SHP77 (cell line): ENCODE measurements at places on chromosomes 3 and 15.
A peak's percentile ranks its signal among the peaks of the same experiment; 100 is the strongest.

GRCh38 chr3:116517308-116517707 lies 72.0 kb upstream of the LSAMP start:
- DNase-seq: no peak

DNA sequence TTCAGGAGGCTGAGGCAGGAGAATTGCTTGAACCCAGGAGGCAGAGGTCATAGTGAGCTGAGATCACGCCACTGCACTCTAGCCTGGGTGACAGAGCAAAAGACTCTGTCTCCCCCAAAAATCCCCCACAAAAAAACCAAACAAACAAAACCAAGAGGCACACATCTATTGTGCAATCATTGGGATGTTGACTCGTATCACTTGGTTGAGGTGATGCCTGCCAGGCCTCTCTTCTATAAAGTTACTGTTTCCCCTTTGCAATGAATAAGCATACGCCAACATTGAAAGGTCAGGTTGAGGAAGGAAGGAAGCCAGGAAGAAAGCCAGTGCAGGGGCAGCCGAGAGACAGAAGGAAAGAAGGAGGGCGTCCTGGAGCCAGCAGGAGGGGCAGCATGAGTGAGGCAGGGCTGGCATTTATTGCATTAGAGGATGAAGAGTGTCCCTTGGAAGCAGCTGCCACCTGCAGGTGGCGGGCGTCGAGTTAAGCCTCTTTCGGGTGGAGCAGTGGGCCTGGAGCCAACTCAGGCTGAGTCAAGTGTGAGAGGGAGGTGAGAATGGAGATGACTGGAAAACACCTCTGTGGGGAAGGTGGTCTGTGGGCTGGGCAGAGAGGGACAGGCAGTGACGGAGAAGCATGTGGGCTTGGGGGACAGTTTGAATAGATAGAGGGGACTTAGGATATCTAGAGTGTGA lies 8.3 kb upstream of the CSPG4 start:
- peak; percentile 94 for DNase-seq

- no peak for DNase-seq
Observed at GRCh38 chr3:8888301-8888915, 74.9 kb downstream of the RAD18 start.

GRCh38 chr15:73881579-73882320 lies 8.4 kb downstream of the TBC1D21 start:
- DNase-seq: no peak

GRCh38 chr15:74635228-74635627 lies 19.6 kb downstream of the CLK3 start:
- peak; percentile 46 for DNase-seq

- DNase-seq: no peak
Observed at GRCh38 chr3:165918657-165918979, 81.4 kb upstream of the BCHE start.

DNA sequence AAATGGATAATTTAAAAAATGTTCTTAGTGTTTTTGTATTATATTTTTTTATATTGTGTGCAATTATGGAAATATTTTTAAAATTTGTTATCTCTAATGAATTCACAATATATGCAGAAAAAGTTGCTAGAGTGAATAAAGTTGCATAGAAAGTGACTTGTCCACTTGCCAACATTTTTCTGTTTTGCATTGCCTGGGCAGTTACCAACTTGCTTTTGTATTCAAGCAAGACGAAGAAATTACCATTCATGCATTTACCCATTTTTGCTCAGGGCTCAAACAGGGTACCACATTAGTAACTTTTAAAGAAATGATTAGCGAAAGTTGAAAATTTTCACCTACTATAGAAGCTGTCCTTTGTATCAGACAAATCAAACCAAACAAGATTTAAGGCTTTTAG lies 152.9 kb upstream of the STRIT1 start:
- DNase-seq: no peak

GRCh38 chr15:92661956-92662355 lies 6.4 kb upstream of the FAM174B start:
- no peak for DNase-seq

- DNase-seq: peak; percentile 83
Observed at GRCh38 chr3:12868039-12869034, 27.0 kb upstream of the RPL32 start.

DNA sequence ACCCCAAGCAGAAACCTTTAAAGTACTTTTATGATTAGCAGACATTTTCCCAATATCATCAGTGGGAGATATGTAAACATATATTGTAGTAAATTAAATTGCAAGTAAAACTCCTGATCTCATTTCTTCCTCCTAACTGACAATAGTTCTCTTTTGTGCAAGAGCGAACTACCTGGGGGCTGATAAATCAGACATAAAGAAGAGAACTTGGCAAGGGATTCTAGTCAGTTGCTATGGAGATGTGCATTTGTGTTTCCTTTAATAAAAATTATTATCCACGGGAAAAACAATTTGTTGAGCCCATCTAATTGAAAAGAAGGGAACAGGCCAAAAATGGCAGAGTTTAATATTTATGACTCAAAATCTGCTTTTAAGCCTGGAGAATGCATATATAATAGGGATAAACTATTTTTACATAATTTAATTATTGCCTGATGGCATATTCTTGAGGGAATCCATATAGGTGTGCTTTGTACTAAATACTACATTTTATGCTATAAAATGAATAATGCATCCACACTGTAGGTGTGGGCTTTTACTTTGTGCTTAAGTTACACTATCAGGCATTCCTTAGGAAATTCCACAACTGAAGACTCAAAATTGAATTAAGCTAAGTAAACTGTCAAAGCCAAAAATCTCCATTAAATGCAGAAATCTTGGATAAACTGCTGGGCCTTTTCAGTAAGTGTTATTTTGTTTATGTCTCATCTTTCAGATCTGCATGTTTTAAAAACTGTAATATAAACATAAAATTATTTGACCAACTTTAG lies 258.1 kb downstream of the ERC2 start:
- DNase-seq: no peak

DNA sequence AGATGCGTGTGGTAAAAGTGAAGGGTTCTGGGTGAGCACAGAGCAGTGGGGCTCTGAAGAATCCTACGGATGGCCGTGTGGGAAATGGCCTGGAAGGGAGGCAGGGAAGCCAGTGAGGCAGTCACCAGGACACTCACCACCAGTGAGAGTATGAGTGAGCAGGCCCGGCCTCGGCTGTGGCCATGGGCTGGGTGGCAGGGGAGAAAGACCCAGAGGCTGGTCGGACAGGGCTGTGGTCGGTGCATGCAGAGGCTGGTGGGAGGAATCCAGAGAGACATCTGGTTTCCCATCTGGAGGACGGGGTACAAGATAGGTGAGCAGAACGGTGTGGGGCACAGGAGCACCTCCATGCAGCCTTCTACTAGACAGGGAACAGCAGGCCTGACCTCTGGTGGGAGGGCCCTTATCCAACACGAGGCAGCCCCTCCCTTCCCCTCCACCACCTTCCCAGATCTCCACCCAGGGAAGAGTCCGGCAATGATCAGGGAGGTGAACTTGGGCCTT lies 10.1 kb downstream of the PCSK6 start:
- DNase-seq: no peak

DNA sequence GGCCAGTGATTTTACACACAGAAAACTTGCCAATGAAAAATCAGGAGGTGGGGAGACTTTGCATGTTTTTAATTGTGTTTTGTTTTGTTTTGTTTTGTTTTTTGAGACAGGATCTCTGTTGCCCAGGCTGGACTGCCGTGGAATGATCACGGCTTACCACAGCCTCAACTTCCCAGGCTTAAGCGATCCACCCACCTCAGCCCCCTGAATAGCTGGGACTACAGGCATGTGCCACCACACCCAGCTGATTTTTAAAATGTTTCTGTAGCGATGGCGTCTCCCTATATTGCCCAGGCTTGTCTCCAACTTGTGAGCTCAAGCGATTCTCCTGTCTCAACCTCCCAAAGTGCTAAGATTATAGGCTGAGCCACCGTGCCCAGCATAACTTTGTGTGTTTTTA lies 46.0 kb downstream of the MEIS2 start:
- no peak for DNase-seq

DNA sequence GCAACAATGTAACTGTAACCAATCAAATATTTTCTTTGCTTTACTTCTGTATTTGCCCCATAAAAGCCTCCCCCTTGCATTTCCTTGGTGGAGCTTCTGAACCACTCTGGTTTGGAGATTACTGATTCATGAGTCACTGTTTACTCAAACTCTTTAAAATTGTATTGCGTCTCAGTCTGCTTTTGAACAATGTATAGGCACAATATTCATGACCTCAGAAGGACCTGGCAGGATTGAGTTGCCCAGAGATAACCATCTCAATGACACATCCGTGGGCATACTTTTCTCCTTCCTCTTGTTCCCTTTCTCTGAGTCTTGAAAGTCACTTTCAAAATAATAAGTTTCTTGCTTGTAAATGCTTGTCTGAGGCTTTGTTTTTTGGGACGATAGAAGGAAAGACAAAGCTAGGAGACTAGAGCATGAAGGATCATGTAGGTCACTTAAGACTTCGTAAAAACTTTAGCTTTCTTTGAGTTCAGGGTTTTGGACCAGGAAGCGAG lies 57.1 kb upstream of the POU1F1 start:
- DNase-seq: peak; percentile 65

GRCh38 chr15:89374086-89374981 lies 39.7 kb upstream of the POLG start:
- DNase-seq: no peak

- DNase-seq: peak; percentile 74
Observed at GRCh38 chr15:88878720-88879184, 16.6 kb downstream of the HAPLN3 start.

- DNase-seq: no peak
Observed at GRCh38 chr3:173932624-173933023, 535.1 kb downstream of the NLGN1 start.

DNA sequence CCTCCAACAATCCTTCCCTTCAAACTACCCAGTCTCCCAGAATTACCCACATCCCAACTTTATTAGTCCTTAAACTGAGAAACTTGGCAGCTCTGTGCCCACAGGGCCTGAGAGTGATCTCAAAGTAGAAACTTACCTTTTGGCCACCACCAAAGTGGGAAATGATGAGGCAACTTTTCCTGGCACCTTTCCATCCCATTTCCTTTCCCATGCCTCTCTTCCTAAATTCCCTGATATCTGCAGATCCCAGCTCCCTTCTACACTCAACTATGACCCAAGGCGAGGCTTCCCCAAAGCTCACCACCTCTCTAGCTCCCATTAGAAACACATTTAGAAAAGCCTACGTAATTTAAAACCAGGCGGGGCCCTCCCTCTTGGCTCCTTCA lies 271.9 kb downstream of the FOXP1 start:
- no peak for DNase-seq

- no peak for DNase-seq
Observed at GRCh38 chr3:187586226-187586625, 84.0 kb downstream of the SST start.

GRCh38 chr3:42440924-42441323 lies 30.5 kb upstream of the LYZL4 start:
- DNase-seq: no peak

DNA sequence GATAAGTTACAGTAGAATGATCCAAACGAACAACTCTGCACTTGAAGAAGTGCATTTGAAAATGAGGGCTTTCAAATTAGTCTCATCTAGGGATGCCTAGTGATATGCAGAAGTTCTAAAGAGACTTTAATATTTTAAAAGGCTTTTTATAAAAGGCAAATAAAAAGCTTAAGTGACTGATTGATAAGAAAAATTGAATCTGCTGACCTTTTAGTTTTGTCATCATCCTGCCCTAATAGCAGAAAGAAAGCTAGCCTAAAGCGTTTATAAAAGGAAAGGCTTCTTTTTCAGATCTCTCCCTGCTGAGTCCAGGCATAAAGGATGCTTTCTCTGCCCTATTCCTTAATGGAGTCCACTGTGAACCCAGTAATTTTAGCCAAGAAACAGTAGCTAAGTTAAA lies 72.7 kb upstream of the ALDH1L1 start:
- no peak for DNase-seq

GRCh38 chr3:47578691-47579632 lies at the start of gene CSPG5:
Gene CSPG5 (minus strand): TSS chr3:47578865. CDS start chr3:47578693, 172 bp downstream.
- no peak for DNase-seq

GRCh38 chr15:89822026-89822425 lies 7.4 kb upstream of the ANPEP start:
- DNase-seq: no peak

DNA sequence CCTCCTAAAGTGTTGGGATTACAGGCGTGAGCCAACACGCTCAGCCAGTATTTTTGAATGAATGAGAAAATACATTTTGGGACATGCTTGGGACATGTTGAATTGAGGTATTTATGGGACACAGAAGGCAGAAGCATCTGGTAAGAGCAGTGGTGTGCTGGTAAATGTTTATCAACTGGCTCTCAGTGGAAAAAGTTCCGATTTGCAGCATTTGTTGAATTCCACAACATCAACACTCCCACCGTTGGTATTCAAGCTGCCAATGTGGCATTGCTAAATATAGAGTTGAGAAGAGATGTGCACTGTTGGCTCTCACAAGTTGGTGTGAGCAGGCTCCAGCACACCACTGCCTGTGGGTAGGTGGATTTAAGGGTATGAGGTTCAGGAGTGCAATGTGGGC lies 35.8 kb upstream of the LRRFIP2 start:
- DNase-seq: no peak

DNA sequence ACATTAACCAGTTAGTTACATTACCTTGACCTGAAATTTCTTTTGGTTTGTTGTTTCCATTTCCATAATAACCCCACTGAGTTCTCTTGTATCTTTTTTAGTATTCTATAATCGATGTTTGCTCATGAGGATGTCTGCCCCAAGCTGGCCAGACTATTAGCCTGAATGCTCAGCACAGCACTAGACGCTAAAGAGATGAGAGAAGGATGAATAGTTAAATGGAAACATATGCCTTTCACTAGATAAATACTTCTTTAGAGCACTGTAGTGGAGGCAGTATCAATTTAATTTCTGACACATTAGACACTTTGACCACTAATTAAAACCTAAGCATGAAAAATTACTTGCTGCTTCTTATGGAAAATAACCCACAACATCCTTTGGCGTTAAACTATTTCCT lies 654.9 kb upstream of the KCNMB2 start:
- DNase-seq: no peak

DNA sequence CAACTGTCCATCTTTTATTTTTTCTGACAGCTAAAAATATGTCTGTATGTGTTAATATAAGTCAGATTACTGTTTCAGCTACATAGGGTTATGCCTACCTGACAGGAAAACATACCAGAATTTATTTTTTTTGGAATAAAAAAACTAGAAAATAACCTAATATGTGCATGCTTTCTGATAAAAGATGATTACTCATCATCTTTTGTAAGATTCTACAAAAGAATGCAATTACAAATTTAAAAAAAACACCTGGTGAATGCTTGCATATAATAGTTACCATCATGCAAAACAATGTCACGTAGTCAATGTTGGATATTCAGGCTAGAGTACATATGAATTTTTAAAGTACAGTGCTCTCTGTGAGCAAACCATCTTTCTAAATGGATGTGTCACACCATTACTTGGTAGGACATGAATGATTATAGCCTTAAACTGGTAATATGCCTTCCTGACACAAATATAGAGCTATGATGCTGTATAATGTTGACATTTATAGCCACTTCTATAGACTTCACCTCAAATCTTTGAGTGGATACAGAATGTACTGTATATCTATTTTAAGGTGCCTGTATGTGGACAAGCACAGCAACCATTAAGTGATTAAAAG lies 180.6 kb downstream of the EPHA3 start:
- no peak for DNase-seq
